ENCODE measurements at places on chromosomes 5 and 9.

GRCh38 chr9:17847908-17848307, 269.0 kb downstream of the SH3GL2 start:
- DNase-seq = peak; percentile 31

GRCh38 chr9:134455934-134456755, 129.9 kb downstream of the RXRA start:
- DNase-seq = no peak

DNA sequence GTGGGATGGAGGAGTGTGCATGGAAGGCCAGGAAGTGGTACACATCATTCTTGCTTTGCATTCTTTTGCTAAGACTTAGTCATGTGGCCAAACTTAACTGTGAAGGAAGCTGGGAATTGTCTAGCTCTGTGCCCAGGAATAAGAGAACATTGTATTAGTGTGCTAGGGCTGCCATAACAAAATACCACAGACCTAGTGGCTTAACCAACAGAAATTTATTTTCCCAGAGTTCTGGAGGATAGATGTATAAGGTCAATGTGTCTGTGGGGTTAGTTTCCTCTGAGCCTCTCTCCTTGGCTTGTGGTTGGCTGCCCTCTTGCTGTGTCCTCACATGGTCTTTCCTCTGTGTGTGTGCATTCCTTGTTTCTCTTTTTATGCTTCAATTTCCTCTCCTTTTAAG, 32.4 kb downstream of the NNT start:
- DNase-seq = no peak

- DNase-seq = no peak
These were observed 16.4 kb upstream of the DMAC1 start for GRCh38 chr9:7816021-7816420.

Measured in NCI-H2081 (cell line).